CD8-positive, alpha-beta memory T cell (primary cell): ENCODE measurements at places on chromosomes 16 and 17. TPM values are rescaled to one million over a fixed set of nuclear protein-coding genes. Genes with fewer than 3 reads are reported as not detected.
A peak's percentile ranks its signal among the peaks of the same experiment; 100 is the strongest.

- no peak overlapping the region for H3K27ac ChIP-seq
- no peaks in the 10 kb centered on the region for H3K27me3 ChIP-seq
- DNase-seq = peak; percentile 80
- peaks cover 8% of the 10 kb centered on the region for H3K4me1 ChIP-seq
Measured at GRCh38 chr17:77772461-77772897, 186.0 kb upstream of the TNRC6C start.

GRCh38 chr17:57995076-57995956, 7.3 kb upstream of the VEZF1 start:
- H3K27me3 ChIP-seq = no peaks in the 10 kb centered on the region
- no peak overlapping the region for H3K27ac ChIP-seq
- no peaks in the 10 kb centered on the region for H3K36me3 ChIP-seq

GRCh38 chr17:40451420-40451819, 8.2 kb downstream of the IGFBP4 start:
- no peaks in the 10 kb centered on the region for H3K27me3 ChIP-seq
- H3K36me3 ChIP-seq = no peaks in the 10 kb centered on the region
- H3K27ac ChIP-seq = no peak overlapping the region
- H3K4me1 ChIP-seq = peaks cover 15% of the 10 kb centered on the region
- H3K4me3 ChIP-seq = no peak overlapping the region
- DNase-seq = no peak

CRK gene
- total RNA-seq = 28.8 TPM

FN3K gene
- total RNA-seq = 1.3 TPM

- H3K27ac ChIP-seq = no peak overlapping the region
- no peaks in the 10 kb centered on the region for H3K36me3 ChIP-seq
- no peak overlapping the region for H3K4me3 ChIP-seq
- H3K27me3 ChIP-seq = peaks cover 11% of the 10 kb centered on the region
- no peak for DNase-seq
Measured at GRCh38 chr17:62801553-62802114, 6.5 kb downstream of the MARCHF10 start.

- no peaks in the 10 kb centered on the region for H3K36me3 ChIP-seq
- DNase-seq = no peak
- H3K4me1 ChIP-seq = no peaks in the 10 kb centered on the region
- no peak overlapping the region for H3K4me3 ChIP-seq
Measured at GRCh38 chr16:67673712-67674580, 7.3 kb downstream of the C16orf86 start.

GRCh38 chr16:17491140-17491662, 20.4 kb upstream of the XYLT1 start:
- no peaks in the 10 kb centered on the region for H3K27me3 ChIP-seq
- no peaks in the 10 kb centered on the region for H3K4me1 ChIP-seq
- no peak for DNase-seq
- H3K4me3 ChIP-seq = no peak overlapping the region
- H3K36me3 ChIP-seq = no peaks in the 10 kb centered on the region

OR1A1 gene
- total RNA-seq = not detected

CCL16 gene
- not detected for total RNA-seq

DNA sequence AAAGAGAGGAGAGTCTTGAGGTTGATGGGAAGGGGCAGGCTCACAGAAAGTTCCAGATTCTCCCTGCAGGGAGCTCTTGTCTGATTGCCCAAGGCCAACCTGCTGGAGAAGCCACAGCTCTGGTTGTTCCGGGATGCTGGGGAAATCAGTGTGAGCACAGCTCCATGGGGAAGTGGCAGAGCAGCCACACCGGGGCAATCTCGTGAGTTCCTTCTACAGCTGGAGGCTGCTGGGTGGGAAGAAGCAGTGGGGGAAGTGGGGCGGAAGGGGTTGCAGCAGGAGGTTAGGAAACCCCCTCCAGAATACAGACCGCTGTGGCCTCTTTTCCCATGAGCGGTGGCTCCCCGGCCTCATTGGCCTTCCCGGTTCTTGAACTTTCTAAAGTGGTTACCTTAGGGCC, 34.0 kb downstream of the KIAA0513 start:
- DNase-seq = no peak
- H3K27ac ChIP-seq = no peak overlapping the region
- H3K27me3 ChIP-seq = no peaks in the 10 kb centered on the region
- H3K4me3 ChIP-seq = no peak overlapping the region
- peaks cover 20% of the 10 kb centered on the region for H3K4me1 ChIP-seq

DNA sequence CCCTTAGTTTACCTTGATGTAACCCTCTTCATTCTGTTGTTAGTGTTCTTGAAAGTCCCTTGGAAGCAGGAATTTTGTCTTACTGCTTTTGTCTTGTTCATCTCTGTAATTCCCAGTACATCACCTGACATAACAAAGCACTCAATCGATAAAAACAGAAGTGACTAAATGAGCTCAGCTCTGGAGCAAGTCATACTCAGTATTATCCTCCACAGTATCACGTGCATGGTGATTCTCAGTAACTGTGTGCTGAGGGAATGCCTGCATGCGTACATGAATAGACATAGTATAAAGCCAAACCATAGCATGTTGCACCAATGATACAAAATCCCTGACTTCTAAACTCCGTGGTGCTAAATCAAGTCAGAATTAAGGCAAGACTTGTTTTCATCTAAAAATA, 7.2 kb downstream of the KRT38 start:
- H3K4me1 ChIP-seq = no peaks in the 10 kb centered on the region
- no peaks in the 10 kb centered on the region for H3K27me3 ChIP-seq
- no peak for DNase-seq
- no peak overlapping the region for H3K27ac ChIP-seq

DNA sequence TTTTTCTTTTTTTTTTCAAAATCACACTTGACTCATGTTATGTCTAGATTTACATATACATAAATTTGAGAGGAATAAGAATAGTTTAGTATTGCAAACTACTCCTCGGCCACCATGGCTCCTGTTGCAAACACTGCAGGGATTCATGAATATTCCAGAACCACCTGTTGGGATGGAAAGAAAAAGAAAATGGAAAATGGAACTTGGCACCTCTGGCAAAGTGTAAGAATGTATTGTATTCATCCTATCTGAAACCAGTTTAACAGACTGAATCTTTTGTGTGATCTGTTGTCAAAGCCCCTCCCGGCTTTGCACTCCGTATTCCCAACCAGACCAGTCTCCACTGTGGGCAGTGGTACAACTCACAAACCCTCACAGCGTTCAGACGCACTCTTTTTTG, 124.4 kb downstream of the SPECC1 start:
- DNase-seq = no peak
- no peaks in the 10 kb centered on the region for H3K4me1 ChIP-seq
- no peak overlapping the region for H3K4me3 ChIP-seq

DNA sequence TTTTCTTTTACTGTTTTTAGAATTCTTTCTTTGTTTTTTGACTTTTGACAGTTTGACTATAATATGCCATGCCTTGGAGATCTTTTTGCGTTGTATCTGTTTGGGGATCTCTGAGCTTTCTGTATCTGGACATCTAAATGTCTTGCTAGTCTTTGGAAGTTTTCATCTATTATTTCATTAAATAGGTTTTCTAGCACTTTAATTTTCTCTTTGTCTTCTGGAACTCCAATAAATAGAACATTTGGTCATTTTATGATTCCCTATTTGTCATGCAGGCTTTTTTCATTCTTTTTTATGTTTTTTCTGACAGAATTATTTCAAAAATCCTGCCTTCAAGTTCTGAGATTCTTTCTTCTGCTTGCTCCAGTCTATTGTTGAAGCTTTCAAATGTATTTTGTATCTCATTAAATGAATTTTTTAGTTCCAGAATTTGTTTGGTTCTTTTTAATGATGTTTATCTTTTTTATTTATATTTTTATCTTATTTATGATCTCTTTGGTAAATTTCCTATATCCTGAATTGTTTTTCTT, 201.4 kb downstream of the CHD9NB start:
- no peaks in the 10 kb centered on the region for H3K36me3 ChIP-seq
- H3K4me3 ChIP-seq = no peak overlapping the region
- DNase-seq = no peak

DNA sequence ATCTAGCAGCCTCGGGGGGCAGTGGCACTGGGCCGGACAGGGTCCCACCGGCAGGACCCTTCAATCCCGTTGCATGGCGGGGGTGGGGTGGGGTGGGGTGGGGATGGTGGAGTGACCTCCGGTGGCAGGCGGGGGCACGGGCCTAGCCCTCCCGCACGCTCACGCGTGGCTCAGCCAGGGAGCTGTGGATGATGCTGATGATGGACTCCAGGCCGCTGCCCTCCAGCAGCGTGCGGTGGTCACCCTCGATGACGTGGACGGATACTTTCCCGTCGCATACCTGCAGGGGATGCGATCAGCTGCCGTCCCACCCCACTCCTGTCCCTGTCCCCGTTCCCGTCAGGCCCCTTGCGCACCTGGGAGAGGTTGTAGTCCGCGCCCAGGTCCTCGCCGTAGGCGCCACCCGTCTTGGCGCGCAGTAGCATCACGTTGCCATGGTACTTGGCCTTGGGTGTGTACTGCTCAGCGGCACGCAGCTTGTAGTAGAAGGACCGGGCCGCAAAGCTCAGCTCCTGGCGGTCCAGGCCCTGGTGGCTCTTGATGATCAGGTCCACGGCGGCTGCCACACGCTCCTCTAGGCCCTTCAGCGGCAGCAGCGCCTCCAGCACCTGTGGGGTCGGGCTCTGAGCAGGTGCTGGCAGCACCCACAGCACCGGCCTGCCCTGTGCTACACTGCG, 13.5 kb upstream of the DUS1L start:
- peaks cover 5% of the 10 kb centered on the region for H3K36me3 ChIP-seq
- H3K27me3 ChIP-seq = no peaks in the 10 kb centered on the region
- DNase-seq = no peak

GRCh38 chr16:75491876-75492275, 3.4 kb downstream of the CHST6 start:
- peaks cover 6% of the 10 kb centered on the region for H3K4me1 ChIP-seq
- H3K4me3 ChIP-seq = no peak overlapping the region
- DNase-seq = no peak
- H3K27ac ChIP-seq = no peak overlapping the region

NME4 gene
- total RNA-seq = 15.4 TPM

DNA sequence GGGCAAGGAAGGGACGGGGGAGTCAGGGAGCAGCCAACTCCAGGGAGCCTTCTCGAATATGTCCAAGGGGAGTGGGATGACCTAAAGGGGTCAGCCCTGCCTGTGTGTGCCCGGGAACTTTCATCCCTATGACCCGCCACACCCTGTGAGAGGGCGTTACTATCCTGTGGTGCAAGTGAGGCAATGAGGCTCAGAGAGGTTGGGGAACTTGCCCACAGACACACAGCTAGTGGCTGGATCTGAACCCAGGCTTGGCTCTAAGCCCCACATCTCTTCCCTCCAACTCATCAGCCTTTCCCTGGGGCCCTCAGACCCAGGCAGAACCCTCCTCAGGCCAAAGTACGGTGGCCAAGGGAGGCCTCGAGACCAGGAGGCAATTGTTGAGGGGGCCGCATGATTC, 23.2 kb downstream of the JUP start:
- no peak overlapping the region for H3K27ac ChIP-seq
- H3K4me3 ChIP-seq = no peak overlapping the region
- no peaks in the 10 kb centered on the region for H3K4me1 ChIP-seq
- DNase-seq = no peak
- H3K27me3 ChIP-seq = no peaks in the 10 kb centered on the region
- no peaks in the 10 kb centered on the region for H3K36me3 ChIP-seq

KCNJ16 gene
- not detected for total RNA-seq
